ENCODE measurements at places on chromosomes 13 and 19. TPM values are rescaled to one million over a fixed set of nuclear protein-coding genes. Genes with fewer than 3 reads are reported as not detected.
A peak's percentile ranks its signal among the peaks of the same experiment; 100 is the strongest.

The CD79A gene
- total RNA-seq, result 0.99 TPM

DNA sequence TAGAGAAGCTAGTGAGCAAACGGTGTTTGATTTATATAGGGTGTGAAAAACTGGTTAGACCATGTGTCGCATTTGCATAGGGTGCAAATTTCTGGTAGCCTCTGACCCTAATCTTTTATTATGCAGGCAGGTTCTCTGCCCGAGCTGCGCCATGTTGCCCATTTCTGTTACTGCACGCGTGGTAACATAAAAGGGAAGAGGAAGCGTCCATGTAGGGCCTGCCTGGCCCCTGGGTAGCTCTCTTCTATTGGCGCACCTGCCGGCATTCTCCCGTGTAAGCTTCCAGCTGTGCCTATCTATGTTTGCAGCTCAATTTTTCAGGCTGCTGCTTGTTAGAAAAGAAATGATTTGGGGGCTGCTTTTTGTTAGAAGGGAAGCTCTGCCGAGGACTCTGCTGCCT lies 14.0 kb upstream of the CD70 start:
- ATAC-seq, result no peak

- no peak for ATAC-seq
Observed at GRCh38 chr13:45717349-45717748, 15.2 kb downstream of the CBY2 start.

DNA sequence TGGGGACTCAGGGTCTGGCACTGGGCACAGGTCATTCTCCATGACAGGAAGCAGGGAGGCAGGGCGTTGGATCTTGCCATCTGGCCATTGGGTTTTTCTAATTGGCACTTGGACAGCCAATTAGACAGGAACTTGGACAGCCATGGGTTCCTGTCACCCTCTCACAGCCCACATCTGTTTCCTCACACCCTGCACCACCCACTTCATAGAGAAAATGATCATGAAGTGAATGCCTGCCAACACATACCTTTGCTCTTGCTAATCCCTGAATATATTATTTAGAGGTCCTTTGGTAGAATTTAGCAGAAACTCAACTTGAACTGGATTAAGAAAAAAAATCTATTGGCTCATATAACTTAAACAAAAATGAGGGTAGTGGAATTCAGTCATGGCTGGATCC lies 4.9 kb upstream of the OLFM2 start:
- peak; percentile 36 for ATAC-seq

- peak; percentile 83 for ATAC-seq
Observed at GRCh38 chr13:114078461-114079451, 53.7 kb downstream of the RASA3 start.

- ATAC-seq, result no peak
Observed at GRCh38 chr13:111074826-111075225, 40.3 kb upstream of the ARHGEF7 start.

DNA sequence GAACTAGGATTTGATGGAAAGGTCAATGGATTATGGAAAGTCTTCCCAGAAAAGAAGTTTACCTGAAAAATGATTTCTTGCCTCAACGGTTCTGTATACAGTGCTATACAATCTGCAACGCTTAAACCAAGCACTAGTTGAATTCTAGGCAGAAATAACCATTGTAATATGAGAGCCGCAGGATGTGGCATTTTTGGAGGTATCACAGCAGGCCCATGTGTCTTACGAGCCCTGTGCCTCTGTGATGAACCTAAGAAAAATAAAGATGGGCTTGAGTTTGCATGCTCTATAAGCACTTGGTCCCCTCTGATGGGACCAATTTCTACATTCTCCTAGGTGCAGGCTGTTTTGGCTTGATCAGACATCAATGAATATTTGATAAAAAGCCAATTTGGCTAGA lies 78.7 kb upstream of the RFC3 start:
- ATAC-seq, result no peak

DNA sequence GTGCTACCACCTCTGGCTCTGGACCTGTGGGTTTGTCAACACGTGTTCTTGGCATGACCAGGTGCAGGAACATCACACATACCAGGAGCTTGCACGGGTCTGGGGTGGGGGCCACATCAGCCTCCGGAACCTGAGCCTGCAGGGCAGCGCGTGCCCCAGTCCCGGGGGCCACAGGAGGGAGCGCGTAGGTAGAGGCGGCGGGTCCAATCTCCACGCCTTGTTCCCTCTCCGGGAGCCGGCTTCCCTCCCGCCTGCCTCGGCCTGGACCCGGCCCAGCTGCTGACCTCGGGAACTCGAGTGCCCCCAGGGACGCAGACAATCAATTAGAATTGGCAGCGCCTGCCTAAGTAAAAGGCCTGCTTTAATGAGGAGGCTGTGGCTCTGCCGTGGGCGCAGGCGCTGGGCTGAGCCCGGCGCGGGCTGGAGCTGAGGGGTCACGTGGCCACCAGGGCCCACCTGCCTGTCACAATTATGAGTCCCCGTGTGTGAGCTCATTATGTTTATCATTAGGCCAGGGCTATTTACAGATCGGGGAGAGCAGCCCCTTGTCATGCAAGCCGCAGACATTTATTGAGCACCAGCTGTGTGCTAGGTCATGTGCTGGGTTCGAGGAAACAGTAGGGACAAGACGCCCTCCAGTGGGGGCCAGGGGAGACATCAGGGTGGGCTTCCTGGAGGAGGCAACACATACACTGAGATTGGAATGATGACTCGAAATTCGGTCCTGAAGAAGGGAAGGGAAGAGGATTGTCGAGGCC lies 32.2 kb upstream of the TNFAIP8L1 start:
- ATAC-seq, result no peak

GRCh38 chr13:110458017-110458416 lies 103.5 kb downstream of the RAB20 start:
- ATAC-seq, result no peak

DNA sequence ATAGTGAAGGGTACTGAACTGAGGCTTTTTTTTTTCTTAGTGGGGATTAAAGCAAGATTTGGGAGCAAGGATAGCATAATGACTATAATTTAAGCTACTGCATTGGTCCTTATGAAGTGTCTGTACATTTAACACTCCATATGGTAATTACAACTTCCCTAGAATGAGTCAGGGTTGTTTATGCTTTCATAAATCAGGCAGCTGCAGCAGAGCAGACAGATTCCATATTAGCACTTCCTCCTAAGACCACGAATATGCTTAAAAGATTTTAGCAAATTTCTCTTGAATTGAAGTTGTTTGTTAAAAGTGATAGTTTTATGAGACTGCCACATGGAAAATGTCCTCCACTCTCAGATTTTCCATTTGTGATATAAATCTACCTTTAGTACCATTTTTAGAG lies 401.1 kb upstream of the SPRY2 start:
- no peak for ATAC-seq

DNA sequence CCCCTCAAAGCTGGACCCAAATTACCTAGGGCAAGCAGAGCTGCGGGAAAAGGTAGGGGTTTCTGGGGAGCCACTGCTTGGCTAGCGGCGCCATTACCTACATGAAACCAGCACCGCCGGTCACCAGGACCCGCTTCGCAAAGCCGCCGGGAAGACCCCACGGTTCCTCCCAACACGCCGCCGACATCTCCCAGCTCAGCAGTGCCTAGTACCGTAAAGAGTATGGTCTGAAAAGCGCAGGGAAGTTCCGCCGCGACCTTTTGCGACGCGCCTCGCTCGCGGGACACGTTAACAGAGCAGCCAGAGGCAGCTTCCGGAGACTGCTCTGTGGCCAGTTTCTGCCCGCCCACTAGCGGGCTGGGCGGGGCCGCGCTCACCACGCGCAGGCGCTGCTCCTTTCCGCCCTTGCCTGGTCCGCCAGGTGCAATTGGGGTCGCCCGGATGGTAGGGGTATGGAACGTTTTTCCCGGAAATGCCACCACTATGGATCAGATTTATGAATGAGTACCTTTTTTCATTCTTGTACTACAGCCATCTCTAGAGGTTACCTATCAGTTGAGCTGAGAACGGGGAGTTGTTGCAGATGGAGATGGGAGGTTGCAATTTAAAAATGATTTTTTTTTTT lies at the start of gene TGDS:
Gene TGDS, minus strand, starts transcription at position 203 of the 625 bp plus-strand sequence. Its CDS starts 16 bp downstream, at position 187.
- ATAC-seq, result peak; percentile 99

All from gastroesophageal sphincter (tissue), 4 donors.